Stimulated activated CD4-positive, alpha-beta T cell treated with anti-CD3 and anti-CD28 coated beads, Interleukin-15, amount 100 ng/mL, for 1 hour (primary cell): ENCODE measurements at places on chromosomes 11 and 22.

GRCh38 chr22:24583221-24584165 is 9.4 kb downstream of the LRRC75B start:
- no peak for DNase-seq

DNA sequence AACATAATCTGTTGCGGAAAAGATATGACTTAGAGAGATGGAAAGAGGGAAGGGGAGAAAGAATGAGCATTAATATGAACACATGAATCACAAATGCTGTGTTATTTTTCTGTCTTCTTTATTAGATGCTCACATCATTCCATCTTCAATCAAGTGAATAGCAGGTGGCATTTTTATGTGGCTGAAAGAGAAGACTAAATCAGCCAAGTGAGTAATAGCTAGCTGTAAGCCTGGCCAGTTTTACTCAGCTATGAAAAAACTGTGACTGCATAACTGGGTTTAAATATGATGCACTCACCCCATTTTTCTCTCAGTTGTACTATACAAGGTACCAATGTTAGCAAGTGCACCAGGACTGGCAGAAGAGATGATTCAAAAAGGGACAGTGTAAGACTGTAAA is 571.1 kb downstream of the JRKL start:
- DNase-seq = no peak

DNA sequence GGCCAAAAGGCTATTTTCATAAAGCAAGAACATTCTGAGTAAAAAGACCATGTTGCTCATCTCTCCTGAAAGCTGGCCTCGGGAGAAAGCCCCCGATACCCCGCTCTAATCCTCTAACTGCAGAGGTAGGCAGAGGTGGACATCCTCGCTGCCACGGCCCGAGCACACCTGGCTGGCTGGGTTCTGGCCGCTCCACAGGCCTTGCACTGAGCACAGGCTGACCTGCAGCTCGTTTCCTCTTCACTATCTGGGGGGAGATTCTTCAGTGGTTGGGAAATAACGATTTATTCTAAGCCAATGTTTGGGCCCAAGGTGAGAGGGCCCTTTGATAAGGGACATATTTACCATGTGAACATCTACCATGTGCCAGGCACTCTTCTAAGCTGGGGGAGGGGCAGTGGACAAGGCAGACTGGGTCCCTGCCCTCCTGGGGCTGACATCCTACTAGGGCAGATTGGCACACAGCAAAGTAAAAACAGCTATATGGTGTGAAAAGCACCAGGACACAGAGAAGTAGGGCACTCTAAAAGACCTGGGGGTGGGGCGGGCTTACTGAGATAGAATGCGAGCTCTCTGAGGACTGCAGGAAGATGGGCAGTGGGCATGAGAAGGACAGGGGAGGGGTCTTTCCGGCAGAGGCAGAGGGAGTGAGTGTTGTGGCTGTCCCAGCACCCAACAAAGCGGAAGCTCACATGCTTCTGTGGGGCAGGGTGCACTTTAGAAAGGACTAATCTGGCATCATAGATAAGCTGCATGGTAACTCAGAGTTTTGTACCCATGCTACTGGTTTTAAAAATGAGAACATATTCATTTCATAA is 65.5 kb upstream of the ARFGAP3 start:
- DNase-seq = no peak

DNA sequence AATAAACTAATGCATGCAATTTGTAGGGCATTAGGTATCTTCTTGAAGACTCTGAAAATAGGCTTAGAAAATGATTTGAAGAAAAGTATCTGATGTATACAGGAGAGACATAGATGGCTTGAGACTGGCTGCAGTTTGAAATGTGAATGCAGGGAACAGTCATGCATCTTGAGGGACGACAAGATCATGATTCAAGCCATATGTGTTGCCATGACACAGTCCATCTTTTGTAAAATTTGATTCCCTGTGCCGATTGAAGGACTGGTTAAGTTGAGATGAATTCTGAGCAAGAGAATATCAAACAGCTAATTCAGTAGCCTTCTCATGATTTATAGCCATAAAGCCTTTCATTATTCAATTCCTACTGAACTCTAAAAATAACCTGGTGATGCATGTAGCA is 231.6 kb downstream of the CASP12 start:
- DNase-seq = no peak

DNA sequence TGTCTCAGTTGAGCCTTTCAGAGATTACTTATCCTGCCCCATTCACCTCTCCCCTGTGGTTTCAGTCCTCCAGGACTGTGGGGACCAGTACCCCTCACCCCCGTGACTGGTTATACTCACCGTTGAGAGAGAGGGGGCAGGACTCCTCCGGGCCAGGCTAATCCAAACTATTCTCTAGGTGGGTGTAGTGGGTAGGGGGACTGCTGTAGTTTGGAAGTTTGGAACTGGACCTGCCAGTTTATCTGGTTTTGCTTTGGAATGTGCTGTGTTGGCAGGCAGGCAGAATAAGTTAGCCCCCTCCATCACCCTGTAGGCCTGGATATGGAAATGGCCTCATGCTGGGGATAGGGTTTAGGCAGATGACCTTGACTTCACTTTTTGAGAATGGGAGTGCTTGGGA is 13.5 kb downstream of the TEAD1 start:
- no peak for DNase-seq

- DNase-seq = no peak
Measured at GRCh38 chr22:45207533-45207932, 33.2 kb downstream of the KIAA0930 start.

GRCh38 chr11:27184458-27185312 is 144.1 kb downstream of the BBOX1 start:
- DNase-seq = no peak

DNA sequence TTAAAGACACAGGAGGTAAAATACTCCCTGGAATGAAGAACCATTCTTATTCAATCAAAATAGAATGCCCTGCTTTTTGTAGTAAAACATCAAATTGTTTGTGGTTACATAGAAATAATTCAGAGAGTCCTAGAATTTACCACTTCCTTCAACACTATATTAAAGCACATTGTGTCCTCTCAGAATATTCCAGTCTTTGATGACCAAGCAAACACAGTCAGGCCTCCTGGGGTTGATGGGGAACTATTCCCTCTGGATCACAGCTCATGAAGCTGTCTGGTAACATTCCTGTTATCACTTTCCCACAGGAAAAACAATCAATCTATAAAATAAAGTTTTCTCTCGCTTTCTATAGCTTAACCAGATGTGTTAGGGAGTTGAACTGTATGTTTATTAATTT is 389.3 kb downstream of the KCNA4 start:
- DNase-seq = no peak

DNA sequence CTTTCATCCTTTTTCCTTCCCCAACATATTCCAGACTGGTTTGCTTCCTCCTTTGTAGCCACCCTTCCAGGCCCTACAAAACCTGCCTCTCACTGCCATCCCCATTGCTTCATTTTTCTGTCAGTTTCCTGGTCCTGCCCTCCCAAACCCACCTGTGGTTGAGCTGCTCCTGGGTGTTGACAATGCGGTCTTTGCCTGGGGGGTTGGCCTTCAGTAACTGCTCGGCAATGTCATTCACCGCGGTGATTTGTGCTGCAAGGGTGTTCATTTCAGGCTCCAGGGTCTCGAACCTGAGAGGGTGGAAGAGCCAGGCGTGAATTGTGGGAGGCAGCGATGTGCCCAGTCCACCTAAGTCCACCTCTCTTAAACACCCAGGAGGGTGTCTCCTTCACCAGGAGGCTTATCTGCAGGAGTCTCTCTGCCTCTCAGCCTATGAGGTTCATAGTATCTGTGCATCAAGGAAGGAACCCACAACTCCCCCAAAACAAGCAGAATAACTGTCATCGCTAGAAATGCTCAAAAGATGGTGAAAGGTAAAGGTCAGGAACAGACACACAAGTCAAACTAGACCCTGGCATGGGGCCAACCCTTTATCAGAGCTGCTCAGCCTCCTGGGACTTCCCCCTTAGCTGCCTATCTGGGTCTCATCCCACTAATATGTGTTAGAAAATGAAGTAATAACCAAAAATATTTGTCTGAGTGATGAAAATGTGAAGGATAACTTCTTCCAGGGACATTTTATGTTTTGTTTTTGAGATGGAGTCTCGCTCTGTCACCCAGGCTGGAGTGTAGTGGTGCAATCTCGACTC is 23.9 kb upstream of the RBM4B start:
- DNase-seq = no peak

DNA sequence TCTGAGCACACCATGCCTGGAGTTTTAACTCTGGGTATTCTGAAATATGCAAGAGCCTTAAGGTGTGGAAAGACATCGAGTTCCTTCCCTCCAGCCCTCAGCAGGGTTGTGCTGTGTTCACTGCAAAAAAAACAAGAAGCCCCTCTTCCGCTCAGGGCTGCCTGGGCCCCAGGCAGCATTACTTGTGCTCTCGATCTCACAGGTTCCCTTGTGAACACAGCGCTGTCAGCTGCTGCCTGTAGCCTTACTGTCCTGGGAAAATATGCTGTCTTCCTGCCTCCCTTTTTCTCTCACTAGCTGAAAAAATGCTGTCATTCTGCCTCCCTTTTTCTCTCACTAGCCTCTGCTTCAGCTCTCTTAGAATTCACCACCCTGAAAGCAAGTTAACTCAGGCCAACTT is 15.7 kb upstream of the TENM4 start:
- no peak for DNase-seq

- no peak for DNase-seq
Measured at GRCh38 chr11:7019500-7020182, 505 bp downstream of the ZNF214 start.

GRCh38 chr11:73252577-73253191 is 19.5 kb upstream of the P2RY6 start:
- no peak for DNase-seq

DNA sequence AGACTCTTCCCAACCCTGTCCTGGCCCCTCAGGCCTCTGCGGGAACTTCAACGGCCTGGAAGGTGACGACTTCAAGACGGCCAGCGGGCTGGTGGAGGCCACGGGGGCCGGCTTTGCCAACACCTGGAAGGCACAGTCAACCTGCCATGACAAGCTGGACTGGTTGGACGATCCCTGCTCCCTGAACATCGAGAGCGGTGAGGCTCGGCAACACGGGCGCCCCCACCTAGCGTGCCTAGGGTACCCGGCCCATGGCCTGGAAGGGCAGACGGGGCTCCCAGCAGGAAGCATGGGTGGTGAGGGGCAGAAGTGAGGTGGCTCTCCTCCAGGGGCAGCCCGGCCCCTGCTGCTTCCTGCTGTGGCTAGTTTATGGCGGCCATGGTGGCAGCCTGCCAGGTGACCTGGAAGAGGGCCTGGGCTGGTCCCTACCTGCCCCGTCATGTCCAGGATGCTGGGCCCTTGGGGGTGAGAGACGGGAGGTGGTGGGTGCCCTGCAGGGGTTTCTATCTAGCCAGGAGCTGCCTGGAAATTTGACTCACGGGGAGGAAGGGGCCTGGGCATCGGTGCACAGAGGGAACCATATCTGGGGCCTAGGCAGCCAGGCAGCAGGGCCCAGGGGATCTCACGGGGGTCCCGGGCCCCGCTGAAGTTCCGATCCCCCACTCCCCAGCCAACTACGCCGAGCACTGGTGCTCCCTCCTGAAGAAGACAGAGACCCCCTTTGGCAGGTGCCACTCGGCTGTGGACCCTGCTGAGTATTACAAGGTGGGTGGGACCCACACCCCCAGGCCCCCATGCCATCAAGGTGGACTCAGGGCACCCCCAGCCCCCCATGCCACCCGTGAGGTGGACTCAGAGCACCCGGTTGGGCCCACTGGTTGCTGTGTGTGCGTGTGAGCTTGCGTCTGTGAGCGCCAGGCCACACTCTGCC is 9.2 kb downstream of the MUC2 start:
- no peak for DNase-seq

GRCh38 chr11:134762248-134763029 is 350.4 kb upstream of the B3GAT1 start:
- no peak for DNase-seq

GRCh38 chr11:74730571-74731260 is 510 bp downstream of the CHRDL2 start:
- no peak for DNase-seq
